GF-D8 (cell line): ENCODE measurements at places on chromosomes 3 and 15.

DNA sequence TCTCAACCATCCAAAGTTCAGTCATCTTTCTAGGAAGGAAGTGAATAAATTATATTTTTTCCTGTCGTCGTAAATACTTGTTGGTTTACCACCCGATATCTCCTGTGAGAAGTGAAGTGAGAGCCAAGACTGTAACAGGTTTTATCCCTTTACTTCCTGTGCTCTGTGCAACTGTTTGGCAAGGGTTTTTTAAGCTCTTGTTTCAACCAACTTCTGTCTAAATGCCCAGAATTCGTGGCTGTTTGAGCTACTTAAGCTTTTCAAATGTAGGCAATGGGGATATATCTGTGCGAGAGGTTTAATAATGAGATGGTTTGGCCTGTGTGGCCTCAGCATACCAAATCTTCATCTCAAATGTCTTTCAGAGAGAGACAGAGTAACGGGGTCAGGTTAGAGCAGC lies 134.7 kb downstream of the LRTM1 start:
- no peak for DNase-seq

- DNase-seq: no peak
These were observed 46.8 kb downstream of the PDE8A start for GRCh38 chr15:85028416-85028815.

DNA sequence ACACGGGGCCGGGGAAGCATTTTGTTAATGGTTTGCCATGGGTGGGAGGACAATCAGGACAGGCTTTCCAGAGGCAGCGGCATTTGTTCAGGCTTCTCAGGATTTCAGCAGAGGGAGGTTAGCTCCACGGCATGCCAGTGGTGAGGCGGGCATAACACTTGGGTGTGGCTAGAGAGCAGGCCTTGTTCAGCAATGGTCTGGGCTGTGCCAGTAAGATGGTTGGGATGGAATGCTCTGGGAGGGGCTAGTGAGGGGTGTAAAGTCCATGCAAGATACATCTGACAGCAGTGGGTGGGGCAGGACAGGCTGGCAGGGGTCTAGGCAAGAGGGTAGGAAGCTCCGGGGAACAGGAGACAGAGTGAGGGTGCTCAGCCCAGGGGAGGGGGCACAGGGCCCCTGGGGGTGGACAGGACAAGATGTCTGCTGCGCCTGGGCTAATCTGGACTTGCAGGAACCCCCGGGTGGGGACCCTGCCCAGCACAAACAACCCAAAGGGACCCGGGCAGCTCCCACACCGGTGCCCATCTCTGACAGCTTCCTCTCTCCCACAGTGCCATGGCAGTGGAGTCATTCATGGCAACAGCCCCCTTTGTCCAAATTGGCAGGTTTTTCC lies 8.4 kb downstream of the TMEM43 start:
- no peak for DNase-seq

DNA sequence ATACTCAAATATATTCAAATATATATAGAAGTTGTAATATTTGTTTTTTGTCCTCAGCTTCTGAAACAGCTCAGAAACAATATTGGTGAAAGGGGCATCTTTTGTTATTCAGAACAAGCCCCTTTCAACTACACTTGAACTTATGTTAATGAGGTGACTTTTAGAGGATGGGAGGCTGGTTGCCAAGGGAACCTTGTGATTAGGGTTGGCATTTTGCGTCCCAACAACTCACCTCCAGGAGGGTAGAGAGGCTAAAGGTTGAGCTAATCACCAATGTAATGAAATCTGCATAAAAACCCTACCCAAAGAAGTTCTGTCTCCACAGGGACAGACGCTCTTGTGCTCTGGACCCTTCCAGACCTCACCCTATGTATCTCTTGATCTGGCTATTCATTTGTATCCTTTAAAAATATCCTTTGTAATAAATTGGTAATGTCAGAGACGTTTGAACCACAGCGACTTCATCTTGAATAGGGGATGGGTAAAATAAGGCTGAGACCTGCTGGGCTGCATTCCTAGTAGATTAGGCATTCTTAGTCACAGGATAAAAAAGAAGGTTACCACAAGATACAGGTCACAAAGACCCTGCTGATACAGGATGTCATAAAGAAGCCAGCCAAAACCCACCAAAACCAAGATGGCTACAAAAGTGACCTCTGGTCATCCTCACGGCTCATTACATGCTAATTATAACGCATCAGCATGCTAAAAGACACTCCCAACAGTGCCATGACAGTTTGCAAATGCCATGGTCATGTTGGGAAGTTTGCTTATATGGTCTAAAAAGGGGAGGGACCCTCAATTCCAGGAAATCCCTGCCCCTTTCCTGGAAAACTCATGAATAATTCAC lies 111.1 kb downstream of the FMN1 start:
- DNase-seq: no peak

DNA sequence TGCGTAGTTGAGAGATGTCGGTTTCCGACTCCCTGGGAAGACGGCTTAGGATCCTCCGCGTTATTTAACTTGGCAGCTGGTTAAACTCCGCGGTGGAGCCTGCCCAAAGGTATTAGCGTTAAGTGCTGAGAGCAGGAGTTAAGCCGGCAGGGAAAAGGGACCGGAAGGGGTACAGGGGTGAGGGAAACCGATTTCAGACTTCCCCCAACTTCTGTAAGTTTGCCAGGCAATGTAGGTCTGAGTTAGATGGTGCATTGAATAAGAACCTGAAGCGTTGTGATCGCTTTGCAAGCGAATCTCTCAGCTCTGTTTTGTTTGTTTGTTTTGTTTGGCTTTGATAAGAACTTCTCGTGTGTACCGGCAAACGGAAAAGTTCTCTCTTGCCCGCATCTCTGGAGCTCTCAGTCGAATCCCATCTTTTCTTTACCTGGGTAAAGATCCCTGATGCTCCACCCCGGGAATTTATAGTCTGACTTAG lies 6.0 kb upstream of the FEZF2 start:
- no peak for DNase-seq

DNA sequence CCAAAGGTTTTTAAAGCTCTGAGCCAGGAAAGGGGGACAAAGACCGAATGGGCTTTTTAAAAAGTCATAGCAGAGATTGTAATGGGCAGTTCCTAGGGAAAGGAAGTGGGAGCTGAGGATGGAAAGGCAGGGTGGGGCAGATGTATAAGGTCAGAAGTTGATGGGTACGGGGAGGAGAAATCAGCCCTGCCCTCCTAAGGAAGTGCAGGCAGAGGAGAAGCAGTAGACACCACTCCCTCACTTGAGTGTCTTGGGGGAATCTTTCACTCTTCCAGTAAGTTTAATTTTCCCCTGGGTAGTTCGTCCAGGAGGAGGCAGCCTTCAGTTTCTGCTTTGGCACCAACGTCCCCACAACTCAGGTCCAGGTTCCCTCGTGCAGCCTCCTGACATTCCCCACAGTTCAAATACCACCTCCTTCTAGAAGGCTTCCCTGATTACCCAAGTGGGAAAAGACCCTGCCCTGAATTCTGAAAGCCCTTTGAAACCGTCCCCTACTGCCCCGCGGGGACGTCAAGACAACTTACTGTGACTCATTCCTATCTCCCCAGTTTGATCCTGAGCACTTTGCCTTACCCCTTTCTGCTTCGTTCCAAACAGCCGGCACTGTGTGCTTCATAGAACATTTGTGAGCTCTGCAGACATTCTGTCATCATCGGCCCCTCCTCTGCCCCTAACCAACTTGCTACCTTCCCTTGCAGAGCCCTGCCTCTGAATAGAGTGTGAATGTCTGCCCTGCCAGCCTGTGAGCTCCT lies 14.3 kb upstream of the SRP14 start:
- DNase-seq: no peak

- no peak for DNase-seq
These were observed 102.6 kb upstream of the TSPAN3 start for GRCh38 chr15:77173487-77173886.

GRCh38 chr15:84855136-84855535 lies 29.3 kb upstream of the SLC28A1 start:
- DNase-seq: no peak

GRCh38 chr3:186032321-186032720 lies 76.6 kb downstream of the ETV5 start:
- DNase-seq: no peak

- no peak for DNase-seq
These were observed 337.1 kb upstream of the LRRFIP2 start for GRCh38 chr3:37511463-37511920.

DNA sequence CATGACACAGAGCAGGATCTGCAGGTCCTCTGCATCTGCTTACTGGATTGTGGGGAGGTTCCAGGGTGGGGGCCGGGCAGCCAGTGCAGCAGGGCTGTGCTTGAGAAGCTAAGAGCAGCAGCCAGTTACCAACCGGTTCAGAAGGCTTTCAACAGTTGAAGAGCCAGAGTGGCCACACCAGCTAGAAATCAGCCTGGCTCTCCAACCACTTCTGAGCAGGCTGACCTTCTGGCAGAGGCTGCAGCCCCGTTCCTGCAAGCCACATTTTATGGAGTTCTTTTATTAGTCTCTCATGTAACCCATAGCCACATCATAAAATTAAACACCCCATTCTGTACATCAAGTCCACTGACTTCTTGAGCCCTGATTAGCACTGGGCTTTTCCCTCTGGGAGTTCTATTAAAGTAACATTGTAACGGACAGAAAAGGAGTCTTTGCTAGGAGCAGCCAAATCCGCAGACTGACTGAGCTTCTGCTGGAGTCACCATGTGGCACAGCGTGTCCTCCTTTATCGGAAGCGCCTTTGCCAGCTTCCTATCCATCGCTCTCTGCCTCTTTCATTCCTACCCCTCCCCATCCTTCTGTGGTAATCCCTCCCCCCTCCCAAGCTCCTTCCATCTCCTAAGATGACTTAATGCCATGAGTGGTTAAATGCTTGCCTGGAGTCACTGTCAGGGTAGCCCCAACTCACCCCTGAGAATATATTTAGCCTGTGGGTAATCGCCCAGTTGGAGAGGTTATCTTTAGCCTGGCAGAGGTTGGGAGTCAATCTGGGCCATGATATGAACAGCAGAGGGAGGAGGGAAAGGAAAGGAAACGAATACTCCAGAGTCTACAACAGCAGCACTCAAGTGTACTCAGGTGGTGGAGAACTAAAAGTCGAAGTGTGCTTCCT lies 138.5 kb upstream of the HES1 start:
- no peak for DNase-seq

DNA sequence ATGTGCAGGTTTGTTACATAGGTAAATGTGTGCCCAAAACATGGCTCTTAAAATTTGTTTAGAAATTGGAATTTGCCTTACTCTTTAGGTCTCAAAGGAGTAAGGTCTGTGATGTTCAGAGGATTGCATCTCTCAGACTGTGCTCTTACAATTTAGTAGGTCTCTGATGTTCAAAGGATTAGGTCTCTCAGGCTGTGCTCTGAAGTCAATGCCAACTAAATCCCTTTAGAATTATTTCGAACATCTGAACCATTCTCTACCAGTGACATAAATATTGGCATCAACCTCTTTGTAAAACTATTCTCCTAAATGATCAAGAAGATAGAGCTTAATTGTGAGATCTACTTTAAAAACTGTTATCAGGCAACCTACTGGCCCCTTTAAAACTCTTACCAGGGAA lies at the start of gene OR5K1:
Gene OR5K1 (plus strand): TSS at position 301 of the 400 bp plus-strand sequence. CDS start 6,376 bp downstream, outside the sequence.
- DNase-seq: no peak

DNA sequence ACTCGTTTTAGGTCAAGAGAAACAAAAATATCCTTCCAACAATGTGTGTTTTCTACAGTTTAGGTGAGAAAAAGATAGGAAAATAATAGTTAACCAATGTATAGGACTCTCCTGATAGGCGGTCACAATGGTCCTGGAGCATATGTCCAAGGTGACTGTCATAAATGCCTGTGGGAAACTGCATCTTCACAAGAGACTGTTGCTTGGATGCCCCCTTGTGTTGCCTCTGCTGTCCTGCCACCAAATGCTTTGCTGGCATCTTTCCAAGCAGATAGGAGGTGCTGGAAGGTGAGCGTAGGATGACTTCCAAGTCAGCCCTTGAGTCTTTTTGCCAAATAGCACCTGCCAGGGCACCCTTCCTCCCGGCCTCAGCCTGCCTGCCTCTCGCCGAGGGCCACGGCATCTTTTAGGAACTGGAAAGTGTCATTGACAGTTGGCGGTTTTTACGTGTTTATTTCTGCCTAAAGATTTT lies 24.1 kb upstream of the SACM1L start:
- DNase-seq: peak; percentile 6

DNA sequence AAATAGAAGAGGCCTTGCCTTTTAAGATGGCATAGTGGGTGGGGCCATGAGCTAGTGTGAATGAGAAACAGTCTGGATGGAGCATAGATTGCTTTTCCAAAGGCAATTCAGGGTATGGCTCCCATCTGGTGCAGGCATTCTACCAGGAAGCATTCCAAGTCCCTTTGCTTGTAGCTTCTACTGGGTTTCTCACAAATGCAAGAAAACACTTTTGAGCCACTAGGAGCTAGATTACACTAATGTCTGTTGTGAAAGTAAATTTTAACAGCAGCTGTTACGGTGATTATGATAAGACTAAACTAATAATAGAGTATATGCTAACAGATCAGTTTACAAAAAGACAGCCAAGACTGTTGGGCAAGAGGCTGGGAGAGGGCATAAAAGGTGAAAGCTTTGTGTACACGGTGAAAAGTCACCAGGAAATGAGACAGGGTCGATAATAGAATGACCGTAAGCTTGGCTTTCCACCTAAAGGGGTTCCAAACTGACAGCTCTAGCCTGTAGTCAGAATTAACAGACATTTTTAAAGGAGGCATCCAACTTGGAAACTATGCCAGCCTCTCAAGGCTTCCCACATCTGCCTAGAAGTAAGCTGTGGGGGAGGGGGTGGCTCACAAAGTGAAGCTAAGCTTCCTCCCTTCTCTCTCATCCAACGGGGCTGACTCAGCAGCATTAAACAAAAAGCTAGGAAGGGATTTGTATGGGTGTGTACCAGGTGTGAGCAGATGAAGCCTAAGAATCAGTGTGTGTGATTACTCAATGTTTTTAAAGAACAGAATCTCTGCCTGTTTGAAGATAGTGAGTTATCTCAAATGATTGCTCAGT lies 61.1 kb upstream of the GPD1L start:
- DNase-seq: no peak

DNA sequence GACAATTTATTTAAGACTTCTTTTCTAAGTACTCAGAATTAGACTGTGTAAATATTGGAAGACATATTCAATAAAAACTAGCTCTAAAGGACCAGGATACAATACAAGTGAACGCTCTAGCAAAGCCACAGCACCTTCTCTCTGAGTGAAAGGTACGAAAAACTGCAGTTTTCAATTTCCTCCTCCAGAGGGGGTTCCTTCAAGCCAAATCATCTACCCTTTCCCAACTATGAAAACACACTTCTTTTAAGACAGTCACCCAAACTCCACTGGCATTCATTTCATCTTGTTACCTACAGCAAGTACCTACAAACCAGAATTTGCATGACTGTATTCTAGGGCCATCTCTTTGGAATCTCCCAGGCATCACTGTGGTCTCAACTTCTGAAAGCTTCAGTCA lies 165.8 kb downstream of the ERC2 start:
- DNase-seq: no peak
